ENCODE measurements at places on chromosomes 12 and 14. TPM values are rescaled to one million over a fixed set of nuclear protein-coding genes. Genes with fewer than 3 reads are reported as not detected.

Gene CNPY2
- total RNA-seq = 68.4 TPM

Gene DDN
- total RNA-seq = under 0.01 TPM

Gene LBHD2
- total RNA-seq = not detected

Gene VDR
- total RNA-seq = 3.8 TPM

Gene KCNC2
- not detected for total RNA-seq

Gene HCAR2
- not detected for total RNA-seq

Gene SCN8A
- total RNA-seq = 6.3 TPM

All from bronchial smooth muscle cell (primary cell).